Inflammatory macrophage treated with lipopolysaccharide for 1 hour (primary cell): ENCODE measurements at places on chromosomes 1 and 21.
A peak's percentile ranks its signal among the peaks of the same experiment; 100 is the strongest.

- no peak for DNase-seq
Observed at GRCh38 chr1:42290130-42290529, 44.9 kb downstream of the FOXJ3 start.

DNA sequence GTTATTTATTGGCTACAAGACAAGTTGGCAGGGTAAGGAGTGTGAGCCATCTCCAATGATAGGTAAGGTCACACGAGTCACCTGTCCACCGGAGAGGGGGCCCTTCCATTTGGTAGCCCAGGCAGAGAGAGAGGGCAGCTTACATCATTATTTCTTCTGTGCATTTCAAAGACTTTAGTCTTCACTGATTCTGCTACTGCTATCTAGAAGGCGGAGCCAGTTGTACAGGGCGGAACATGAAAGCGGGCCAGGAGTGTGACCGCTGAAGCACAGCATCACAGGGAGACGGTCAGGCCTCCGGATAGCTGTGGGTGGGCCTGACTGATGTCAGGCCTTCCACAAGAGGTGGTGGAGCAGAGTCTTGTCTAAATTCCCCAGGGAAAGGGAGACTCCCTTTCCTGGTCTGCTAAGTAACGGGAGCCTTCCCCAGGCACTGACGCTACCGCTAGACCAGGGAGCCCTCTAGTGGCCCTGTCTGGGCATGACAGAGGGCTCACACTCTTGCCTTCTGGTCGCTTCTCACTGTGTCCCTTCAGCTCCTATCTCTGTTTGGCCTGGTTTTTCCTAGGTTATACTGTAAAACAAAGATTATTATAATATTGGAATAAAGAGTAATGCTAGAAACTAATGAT lies 36.7 kb downstream of the ZNF695 start:
- DNase-seq, result peak; percentile 7

- no peak for DNase-seq
Observed at GRCh38 chr1:21024918-21025317, 151.8 kb downstream of the EIF4G3 start.

GRCh38 chr1:40363721-40364120 lies 9.8 kb upstream of the SMAP2 start:
- DNase-seq, result no peak

DNA sequence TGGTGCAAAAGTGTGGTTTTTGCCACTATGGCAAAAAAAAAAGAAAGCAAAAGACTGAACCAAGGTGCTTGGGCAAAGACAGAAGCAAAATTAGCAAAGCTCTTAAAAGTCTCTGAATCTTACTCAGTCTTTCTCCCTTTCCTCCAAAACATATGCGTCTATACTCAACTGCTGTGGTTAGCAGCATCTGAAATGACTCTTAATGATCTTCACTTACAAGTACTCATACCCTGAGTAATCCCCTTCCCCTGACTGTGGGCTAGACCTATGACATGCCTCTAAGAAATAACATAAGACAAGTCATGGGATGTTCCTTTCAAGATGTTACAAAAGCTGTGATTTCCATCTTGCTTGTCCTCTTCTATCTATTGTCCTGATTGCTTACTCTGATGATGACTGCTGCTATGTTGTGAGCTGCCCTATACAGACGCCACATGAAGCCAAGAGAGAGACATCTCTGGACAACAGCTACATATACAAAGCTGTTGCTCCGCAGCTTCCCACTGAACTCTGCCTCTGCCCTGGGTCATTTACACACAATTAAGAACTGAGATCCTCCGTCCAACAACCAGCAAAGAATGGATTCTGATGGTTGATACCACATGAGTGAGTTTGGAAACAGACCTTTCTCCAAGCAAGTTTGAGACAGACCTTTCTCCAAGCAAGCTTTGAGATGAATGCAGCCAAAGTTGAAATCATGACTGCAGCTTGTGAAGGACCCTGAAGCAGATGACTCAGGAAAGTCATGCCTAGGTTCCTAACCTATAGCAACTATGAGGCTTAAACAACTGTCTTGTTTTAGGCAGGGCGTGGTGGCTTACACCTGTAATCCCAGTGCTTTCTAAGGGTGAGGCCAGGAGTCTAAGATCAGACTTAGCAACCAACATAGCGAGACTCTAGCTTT lies 55.2 kb downstream of the PUM1 start:
- peak; percentile 64 for DNase-seq

- DNase-seq, result no peak
Observed at GRCh38 chr1:16080422-16081150, 7.1 kb upstream of the FAM131C start.

GRCh38 chr1:149965440-149965839 lies 28.8 kb upstream of the MTMR11 start:
- no peak for DNase-seq

- no peak for DNase-seq
Observed at GRCh38 chr21:15077529-15078145, 12.8 kb upstream of the NRIP1 start.
